ENCODE measurements at places on chromosomes 11 and 22. TPM values are rescaled to one million over a fixed set of nuclear protein-coding genes. Genes with fewer than 3 reads are reported as not detected.

Gene GTSE1
- total RNA-seq, result not detected

GRCh38 chr11:10414659-10415058 lies 40.4 kb upstream of the AMPD3 start:
- H3K4me1 ChIP-seq, result no peaks in the 10 kb centered on the region
- no peak overlapping the region for H3K27ac ChIP-seq
- no peak overlapping the region for H3K4me3 ChIP-seq

DNA sequence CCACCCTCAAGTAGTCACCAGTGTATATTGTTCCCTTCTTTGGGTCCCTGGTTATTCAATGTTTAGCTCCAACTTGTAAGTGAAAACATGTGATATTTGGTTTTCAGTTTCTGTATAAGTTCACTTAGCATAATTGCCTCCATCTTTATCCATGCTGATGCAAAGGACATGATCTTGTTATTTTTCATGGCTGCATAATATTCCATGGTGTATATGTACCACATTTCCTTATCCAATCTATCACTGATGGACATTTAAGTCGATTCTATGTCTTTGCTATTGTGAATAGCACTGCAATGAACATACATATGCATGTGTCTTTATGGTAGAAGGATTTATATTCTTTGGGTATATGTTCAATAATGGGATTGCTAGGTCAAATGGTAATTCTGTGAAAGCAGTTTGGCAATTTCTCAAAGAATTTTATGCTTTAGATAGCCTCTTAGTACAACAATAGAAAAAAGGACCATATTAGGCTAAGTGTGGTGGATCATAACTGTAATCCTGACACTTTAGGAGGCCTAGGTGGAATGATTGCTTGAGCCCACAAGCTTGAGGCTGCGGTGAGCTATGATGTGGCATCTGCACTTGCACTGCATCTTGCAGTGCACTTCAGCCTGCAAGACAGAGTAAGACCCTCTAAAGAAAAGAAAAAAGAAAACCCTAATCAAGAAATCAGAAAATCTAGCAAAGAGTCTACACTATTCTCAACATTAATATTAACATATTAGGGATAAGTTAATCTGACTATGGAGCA lies 468.5 kb upstream of the FAT3 start:
- H3K27me3 ChIP-seq, result no peaks in the 10 kb centered on the region
- no peaks in the 10 kb centered on the region for H3K36me3 ChIP-seq
- no peak overlapping the region for H3K27ac ChIP-seq
- DNase-seq, result no peak
- no peak overlapping the region for H3K4me3 ChIP-seq

DNA sequence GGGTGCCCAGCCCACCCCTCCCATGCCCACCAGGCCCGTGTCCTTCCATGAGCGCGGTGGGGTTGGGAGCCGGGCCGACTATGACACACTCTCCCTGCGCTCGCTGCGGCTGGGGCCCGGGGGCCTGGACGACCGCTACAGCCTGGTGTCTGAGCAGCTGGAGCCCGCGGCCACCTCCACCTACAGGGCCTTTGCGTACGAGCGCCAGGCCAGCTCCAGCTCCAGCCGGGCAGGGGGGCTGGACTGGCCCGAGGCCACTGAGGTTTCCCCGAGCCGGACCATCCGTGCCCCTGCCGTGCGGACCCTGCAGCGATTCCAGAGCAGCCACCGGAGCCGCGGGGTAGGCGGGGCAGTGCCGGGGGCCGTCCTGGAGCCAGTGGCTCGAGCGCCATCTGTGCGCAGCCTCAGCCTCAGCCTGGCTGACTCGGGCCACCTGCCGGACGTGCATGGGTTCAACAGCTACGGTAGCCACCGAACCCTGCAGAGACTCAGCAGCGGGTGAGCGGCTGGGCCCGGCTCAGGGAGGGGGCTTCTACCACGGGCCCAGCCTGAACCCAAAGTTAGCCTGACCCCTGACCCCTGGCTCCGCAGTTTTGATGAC lies 3.0 kb downstream of the PKP3 start:
- no peak overlapping the region for H3K27ac ChIP-seq
- no peak for DNase-seq
- H3K4me3 ChIP-seq, result peak overlapping the region; percentile 61
- H3K27me3 ChIP-seq, result peaks cover 20% of the 10 kb centered on the region

DNA sequence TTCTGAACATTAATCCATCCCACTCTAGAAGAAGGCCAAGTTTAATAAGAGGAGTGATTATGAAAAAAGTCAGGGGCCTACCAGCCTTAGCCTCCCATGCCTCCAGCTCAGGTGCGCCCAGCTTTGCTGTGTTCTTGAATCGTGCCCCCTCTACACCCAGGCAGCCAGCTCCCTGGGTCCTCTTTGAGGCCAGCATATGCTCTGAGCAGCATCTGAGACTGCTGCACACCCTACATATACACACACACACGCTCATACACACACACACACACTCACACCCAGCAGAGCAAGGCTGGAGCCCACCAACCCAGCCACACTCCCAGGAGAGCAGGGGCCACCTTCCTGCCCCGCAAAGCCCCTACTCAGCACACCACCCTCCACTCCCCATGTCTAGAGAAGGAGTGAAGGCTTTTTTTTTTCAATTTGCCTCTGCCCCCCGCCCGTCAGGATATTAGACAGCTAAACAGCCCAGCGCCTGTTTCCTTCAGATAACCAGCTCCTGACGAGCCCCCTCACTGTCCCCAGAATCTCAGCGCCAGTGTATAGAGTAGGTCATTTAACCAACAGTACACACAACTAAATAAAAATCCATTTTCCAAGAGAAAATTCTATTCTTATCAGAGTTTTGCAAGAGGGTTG lies 121.6 kb downstream of the BUD13 start:
- H3K27me3 ChIP-seq, result no peaks in the 10 kb centered on the region
- no peak overlapping the region for H3K4me3 ChIP-seq
- no peaks in the 10 kb centered on the region for H3K4me1 ChIP-seq
- H3K36me3 ChIP-seq, result no peaks in the 10 kb centered on the region

DNA sequence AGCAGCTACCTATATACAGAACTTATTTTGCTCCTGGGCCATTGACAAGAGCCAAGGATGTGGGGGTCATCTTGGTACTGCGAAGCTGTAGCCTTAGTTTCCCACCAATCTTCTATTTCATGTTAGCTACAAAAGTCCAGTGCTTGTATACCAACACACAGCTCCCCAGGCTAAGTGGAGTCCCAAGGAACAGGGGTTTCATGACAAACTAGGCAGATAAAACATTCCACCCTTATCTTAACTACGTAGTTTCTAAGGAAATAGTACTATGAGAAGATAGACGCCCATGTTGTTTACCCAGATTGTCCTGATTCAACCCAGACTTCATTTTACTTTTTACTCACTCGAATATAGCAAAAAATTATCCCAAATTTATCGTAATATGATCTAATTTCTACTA lies 218.5 kb downstream of the DYNC2H1 start:
- peaks cover 4% of the 10 kb centered on the region for H3K4me1 ChIP-seq
- no peak for DNase-seq
- H3K27ac ChIP-seq, result no peak overlapping the region
- no peaks in the 10 kb centered on the region for H3K27me3 ChIP-seq

- H3K36me3 ChIP-seq, result peaks cover 34% of the 10 kb centered on the region
- H3K27me3 ChIP-seq, result no peaks in the 10 kb centered on the region
- no peak overlapping the region for H3K27ac ChIP-seq
- H3K4me3 ChIP-seq, result no peak overlapping the region
- H3K4me1 ChIP-seq, result no peaks in the 10 kb centered on the region
Measured at GRCh38 chr11:122954455-122954854, 27.2 kb downstream of the BSX start.
